Skin of body (tissue), 3 donors: ENCODE measurements at places on chromosomes 7 and 10. TPM values are rescaled to one million over a fixed set of nuclear protein-coding genes. Genes with fewer than 3 reads are reported as not detected.

Gene CALHM1
- total RNA-seq = not detected

Gene UPK3B
- total RNA-seq = 1.7 TPM

Gene USP6NL
- total RNA-seq = 23.6 TPM

Gene C10orf143
- total RNA-seq = 1.4 TPM

Gene EBF3
- total RNA-seq = 19.5 TPM

Gene FFAR4
- total RNA-seq = 1.6 TPM

Gene MYH16
- total RNA-seq = not detected

Gene TNS3
- 44.7 TPM for total RNA-seq

Gene PLXNA4
- total RNA-seq = 6.8 TPM

Gene FAM171A1
- 11.3 TPM for total RNA-seq

Gene THSD7A
- total RNA-seq = 6.9 TPM

Gene GNAT3
- total RNA-seq = not detected

Gene SPACDR
- total RNA-seq = 0.49 TPM

Gene CLDN3
- 0.20 TPM for total RNA-seq

Gene PIP4K2A
- 22.1 TPM for total RNA-seq
